ENCODE measurements at places on chromosomes 5 and 9.

DNA sequence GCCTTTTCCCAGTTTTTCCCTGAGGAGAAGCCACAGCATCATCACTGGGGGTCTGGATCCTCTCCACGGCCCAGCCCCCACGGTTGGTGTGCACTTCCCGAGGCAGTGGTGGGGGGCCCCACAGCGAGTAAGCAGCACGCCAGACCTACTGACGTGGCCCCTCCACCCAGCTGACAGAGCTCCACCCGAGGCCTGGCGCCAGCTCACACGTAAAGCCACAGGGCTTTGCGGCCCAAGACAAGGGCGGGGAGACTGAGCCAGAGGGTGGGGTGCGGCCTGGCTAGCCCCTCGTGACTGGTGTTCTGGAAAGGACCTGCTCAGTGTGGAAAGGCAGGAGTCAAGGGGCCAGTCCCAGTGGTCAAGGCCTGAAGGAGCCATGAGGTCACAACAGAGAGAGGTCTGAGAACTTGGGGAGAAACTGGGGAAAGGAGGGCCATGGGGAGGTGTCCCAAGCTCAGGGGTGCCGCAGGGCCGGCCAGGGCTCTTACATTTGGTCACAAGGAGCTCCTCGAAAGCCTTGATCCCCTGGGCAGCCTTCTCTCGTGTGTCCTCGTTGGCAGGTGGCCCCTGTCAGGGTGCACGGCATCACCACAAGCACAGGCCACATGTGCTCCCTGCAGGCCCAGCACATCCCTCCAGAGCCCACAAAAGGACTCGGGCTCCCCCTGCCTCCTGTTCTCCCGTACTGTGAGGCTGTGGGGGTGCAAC is 5.5 kb downstream of the SNAPC4 start:
- no peak for DNase-seq

DNA sequence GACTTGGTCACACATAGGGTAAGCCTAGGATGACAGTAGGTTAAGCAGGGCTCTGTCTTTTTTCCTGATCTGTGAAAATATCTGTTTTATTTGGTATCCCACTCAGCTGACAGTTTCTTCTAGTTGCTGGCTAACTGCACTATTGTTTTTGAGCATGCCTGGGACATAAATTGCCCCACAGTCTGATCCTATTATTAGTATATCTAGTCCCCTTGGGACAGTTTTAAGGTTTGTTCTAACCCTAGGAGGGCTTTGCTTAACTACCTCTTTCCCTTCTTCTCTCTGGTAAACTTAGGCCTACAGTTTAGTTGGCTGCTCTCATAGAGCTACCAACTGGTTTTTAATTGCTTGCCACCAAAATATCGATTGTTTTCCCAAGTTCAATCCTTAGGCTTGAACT is 446.6 kb downstream of the ARHGEF28 start:
- DNase-seq = no peak

GRCh38 chr9:131818089-131818488 is 78.2 kb upstream of the RAPGEF1 start:
- DNase-seq = no peak

DNA sequence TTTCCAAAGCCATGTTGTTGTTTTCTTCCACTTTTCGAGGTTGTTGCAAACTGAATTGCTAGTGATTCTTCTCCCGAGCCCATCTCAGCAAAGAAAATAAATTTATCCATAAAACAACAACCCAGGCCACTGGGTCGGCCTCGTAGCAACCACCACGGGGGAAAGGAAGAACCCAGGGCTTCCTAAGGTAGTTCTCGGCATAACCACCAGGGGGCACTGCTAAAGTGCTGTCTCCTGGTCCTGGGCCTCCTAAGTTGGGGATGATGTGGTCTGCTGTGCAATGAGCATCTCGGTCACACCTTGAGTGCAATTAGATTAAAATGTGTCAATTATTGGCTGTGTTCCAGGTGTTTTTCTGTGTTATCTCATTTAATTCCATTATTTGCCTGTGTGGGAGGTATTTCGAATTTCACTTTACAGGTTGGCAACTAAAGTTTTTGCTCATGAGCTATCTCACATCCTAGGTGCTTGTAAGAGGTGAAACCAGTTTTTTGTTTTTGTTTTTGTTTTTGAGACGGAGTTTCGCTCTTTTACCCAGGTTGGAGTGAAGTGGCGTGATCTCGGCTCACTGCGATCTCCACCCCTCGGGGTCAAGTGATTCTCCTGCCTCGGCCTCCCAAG is 102.8 kb upstream of the DAP start:
- peak; percentile 79 for DNase-seq

- no peak for DNase-seq
These were observed 62.1 kb downstream of the BASP1 start for GRCh38 chr5:17279487-17279886.

DNA sequence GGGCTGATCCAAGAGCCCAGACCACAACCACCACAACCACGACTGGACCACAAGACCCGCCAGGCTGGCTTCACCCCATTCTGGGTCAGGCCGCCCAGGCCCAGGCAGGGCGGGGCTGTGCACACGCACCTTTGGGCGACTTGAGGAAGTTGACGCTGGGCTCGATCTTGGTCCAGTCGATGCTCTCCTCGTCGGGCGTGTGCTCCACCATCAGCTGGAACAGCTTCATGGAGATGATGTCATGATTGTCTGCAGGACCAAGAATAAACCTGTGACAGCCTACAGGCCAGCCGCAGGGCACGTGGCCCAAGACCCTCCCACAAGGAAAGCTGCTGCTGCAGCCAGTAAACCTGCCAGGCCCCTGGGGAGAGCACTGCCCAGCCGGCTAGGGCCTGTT is 17.3 kb downstream of the LMAN2 start:
- no peak for DNase-seq

GRCh38 chr9:20636888-20637440 is 14.7 kb upstream of the MLLT3 start:
- DNase-seq = no peak

DNA sequence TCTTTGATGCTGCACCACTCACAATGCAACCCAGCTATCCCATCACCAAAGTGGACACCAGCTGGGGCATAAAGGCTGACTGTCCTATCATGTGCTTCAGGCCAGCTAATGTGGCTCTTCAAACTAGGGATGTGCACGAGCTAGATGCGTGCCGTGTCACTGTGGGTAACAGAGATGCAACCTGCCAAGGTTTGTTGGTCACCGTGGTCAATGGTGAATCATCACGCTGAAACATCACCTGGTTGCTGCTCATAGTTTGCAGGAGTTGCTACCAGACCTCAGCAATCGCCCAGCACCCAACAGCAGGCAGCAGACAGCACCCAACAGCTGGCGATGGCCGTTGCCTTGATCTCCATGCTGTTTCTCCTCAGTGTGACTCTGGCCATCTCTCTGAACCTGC is 2.1 kb upstream of the PCDHGA1 start:
- no peak for DNase-seq

DNA sequence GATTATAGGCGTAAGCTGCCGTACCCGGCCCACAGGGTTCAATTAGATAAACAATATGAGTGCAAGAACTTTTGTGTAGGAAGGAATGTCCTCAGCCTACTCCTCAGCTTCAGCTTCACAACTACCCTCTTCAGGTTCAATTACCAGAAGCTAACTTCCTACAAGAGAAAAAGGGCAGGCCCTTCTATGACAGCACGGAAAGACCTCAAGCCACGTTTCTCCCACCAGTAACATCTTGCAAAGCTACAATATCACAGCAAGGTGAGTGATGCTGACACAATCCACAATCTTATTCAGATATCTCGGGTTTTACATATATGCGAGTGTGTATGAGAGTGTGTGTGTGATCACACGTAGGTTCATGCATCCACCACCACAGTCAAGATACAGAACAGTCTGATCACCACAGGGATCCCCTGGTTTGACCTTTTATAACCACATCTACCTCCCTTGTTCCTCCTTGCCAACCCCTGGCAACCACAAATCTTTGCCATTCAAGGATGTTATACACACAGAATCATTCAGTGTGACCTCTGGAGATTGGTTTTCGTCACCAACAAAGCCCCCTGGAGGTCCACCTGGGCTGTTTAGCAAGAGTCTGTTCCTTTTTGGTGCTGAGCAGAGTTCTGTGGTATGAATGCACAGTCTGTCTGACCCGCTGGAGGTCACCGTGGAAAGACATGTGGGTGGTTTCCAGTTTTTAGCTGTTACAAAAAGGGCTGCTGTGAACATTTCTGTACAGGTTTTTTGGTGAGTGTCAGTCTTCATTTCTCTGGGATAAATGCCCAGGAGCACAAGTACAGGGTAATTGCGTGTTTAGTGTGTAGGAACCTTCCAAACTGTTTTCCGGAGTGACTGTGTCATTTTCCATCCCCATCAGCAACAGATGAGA is 38.2 kb downstream of the IPPK start:
- DNase-seq = peak; percentile 12

- no peak for DNase-seq
These were observed 12.4 kb downstream of the UBAP1 start for GRCh38 chr9:34190996-34191892.

DNA sequence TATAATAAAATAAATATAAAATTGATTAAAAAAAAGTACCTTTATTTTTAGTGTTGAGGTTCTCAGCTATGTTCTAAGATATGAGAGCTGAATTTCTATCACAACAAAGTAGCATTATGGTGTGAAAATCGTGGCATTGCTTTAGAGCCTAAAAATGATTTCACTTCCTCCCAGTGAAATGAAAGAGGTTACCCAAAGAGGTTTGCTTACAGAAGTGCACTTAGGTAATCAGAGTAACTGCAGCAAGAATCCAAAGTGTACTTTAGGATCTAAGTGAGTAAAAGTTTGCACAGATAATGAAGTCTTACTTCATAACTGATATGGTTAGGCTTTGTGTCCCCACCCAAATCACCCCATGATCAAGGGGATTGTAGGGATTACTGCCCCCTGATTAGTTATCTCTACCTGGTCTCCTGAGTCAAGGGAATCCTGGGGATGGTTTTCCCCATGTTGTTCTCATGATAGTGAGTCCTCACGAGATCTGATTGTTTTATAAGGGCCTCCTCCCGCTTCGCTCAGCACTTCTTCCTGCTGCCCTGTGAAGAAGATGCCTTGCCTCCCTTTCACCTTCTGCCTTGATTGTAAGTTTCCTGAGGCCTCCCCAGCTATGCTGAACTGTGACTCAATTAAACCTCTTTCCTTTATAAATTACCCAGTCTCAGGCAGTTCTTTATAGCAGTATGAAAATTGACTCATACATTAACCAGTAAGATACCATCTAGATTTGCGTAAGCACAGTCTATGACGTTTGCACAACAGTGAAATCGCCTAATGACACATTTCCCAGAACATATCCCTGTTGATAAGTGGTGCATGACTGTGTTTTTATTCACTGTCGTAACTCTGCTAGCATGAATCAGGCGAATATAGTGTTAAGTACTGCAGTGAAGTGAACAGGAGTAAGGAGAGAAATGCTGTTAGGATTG is 40.3 kb upstream of the LRRC70 start:
- peak; percentile 28 for DNase-seq

- DNase-seq = no peak
These were observed 45.9 kb downstream of the TEK start for GRCh38 chr9:27154908-27155307.

GRCh38 chr5:122500245-122501088 is 188.4 kb downstream of the SNCAIP start:
- DNase-seq = peak; percentile 2

GRCh38 chr9:124502711-124503702 is 4.2 kb downstream of the NR5A1 start:
- DNase-seq = no peak

DNA sequence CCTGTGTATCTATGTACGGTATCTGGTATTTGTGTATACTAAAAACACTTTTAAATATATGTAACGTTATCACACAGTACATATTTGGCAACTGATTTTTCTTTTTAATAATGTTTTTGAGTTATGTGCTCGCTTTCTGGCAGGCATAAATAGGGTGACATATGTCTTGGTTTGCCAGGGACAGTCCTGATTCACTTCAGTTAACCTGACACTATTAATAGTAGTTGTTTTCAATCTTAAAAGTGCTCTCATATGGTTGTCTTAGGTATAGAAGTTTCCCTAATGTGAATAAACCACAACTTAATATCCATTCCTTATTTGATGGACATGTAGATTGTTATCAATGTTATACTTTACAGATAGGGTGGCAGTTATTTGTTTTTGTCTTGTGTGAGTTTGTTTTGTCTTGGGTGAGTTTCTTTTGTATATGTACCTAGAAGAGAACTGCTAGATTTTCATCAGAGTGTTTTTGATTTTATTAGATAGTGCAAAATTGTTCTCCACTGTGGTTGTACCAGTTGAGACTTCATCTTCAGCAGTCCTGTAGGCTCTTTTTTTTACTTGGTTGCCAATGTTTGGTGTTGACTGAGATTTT is 7.9 kb downstream of the G3BP1 start:
- no peak for DNase-seq

DNA sequence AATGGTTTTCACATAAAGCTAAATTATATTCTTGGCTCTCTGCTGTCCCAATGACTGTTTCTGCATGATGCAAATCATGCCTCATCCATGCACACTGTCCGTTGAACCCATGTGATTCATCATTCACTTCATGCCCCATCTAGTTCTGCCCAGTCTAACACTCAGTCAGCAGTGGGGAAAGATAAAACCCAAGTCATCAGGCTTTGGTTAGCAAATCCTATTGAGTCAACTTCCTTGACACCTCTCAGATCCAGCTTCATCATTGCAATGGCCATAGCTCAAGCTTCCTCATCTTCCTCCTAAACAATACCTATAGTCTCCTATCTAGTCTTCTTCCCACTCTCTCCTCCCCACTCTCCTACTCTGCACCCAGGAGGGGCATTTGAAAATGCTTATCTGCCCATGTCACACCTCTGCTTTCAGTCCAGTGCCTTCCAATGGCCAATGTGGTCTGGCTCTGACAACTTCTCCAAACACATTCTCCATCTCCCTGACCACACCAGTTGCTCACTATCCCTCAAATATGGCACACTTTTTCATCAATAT is 266.0 kb upstream of the TRIM32 start:
- no peak for DNase-seq

DNA sequence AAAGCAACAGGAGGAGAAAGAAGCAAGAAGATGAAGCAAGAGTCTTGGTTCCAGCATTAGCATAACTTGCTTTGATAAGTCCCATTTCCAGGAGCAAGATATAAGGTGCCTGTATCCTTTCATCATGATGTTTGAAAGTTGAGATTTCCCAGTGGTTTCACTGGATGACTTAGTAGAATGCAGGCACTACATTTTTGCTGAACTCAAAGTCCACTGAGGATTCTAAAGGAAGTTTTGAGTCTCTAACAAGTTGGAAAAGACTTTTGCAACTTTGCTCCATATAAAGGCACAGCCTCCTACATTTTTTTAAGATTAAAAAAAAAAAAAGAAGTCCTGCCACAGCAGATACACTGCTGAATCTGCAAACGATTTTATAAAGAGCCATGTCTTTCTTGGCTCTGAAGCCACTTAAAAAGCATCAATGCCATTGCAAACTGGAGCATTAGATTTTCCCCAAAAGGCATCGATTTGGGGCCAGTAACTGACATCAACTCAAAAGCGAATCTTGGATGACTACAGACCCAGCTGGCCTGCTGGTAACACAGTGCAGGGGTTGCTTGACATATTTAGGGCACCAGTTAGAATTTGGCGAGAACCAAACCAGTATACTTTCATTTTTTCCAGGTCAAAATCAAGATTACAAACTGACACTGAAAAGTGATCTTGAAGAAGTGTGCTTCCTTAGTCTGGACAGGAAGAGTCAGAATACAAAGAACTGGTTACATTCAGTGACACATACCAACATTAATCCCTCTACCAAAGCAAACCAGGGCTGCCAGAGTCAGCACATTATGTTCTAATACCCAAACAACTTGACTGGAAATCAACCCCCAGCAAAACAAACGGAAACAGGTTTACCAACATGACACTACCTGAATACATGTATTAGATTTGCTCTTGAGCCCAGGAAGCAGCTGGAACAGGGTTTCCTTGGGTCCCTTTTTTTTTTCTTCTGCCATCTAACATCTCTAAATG is 39.1 kb upstream of the KCNV2 start:
- no peak for DNase-seq

Measured in activated CD4-positive, alpha-beta T cell treated with anti-CD3 and anti-CD28 coated beads for 48 hours (primary cell).